Fibroblast of lung (primary cell): ENCODE measurements at places on chromosomes 2 and 18. TPM values are rescaled to one million over a fixed set of nuclear protein-coding genes. Genes with fewer than 3 reads are reported as not detected.
A peak's percentile ranks its signal among the peaks of the same experiment; 100 is the strongest.

The GPAT2 gene
- 1.1 and 3.5 TPM in 2 replicates for polyA plus RNA-seq

DNA sequence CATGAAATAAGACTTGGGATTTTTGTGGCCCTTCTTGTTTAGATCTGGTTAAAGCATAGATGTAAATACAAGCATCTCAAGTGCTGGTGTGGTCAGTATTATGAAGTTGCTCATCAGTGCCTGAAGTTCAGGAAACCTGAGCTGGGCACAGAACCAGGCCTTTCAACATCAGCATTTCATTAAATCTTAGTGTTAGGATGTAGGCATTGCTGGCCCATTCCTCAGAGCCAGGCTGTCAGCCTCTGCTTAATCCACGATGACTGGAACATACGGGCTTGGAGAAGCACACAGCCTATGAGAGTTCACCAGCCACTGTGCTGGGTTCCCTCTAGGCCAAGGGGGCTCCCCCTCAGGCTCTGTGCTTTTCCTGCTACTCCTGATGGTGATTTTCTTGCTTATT lies 270.2 kb downstream of the EN1 start:
- no peak for DNase-seq

DNA sequence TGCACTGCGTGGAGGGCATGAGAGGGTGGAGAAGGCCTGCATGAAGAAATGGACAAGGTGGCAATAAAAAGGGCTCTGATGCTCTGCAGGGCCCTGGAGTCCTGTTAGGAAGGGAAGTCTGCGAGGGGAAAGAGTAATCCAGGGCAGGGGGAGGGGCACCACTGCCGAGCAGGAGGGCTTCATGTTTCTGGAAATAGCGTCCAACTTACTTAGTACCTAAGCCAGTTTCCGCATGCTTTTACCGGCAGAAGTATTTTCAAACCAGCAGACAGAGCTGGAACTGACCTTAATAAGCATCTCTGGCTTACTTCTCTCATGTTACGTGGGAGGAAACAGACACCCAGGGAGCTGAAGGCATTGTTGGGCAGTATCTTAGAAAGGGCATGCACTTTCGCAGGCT lies 156.7 kb downstream of the GALNT14 start:
- DNase-seq = no peak

DNA sequence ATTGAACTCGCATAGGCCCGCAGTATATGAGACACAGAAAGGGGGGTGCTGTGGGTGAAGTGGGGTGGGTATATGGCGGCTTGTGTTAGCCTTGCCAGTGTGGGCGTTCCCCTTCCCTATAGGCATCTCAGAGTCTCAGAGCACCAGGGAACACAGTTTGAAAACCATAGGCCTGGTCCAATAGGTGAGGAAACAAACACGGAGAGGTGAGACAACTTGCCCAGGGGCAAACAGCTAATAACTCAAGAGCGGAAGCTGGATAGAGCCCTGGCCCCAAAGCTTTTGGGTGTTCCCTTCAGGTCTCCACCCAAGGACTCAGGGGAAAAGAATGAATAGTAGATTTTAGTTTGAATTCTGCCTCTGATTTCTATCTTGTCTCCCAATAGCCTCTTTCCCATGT lies 7.9 kb downstream of the LIPG start:
- no peak for DNase-seq

The SPATS2L gene
- polyA plus RNA-seq = 291 and 304 TPM in 2 replicates

GRCh38 chr2:24920098-24920808 lies at the start of gene ADCY3:
Gene ADCY3 (minus strand): TSS chr2:24920237. CDS start chr2:24918987, 1,250 bp downstream.
- peak; percentile 40 for DNase-seq

The SGPP2 gene
- not detected in 2 replicates for polyA plus RNA-seq

The PRKAG3 gene
- 0.02 TPM in 1 of 2 replicates, not detected in the other for polyA plus RNA-seq

GRCh38 chr2:12001621-12002020 lies 255.2 kb downstream of the LPIN1 start:
- DNase-seq = no peak

The ENOSF1 gene
- polyA plus RNA-seq = 8.2 and 13.5 TPM in 2 replicates

GRCh38 chr2:127598711-127599110 lies 47.2 kb upstream of the GPR17 start:
- peak; percentile 19 for DNase-seq

DNA sequence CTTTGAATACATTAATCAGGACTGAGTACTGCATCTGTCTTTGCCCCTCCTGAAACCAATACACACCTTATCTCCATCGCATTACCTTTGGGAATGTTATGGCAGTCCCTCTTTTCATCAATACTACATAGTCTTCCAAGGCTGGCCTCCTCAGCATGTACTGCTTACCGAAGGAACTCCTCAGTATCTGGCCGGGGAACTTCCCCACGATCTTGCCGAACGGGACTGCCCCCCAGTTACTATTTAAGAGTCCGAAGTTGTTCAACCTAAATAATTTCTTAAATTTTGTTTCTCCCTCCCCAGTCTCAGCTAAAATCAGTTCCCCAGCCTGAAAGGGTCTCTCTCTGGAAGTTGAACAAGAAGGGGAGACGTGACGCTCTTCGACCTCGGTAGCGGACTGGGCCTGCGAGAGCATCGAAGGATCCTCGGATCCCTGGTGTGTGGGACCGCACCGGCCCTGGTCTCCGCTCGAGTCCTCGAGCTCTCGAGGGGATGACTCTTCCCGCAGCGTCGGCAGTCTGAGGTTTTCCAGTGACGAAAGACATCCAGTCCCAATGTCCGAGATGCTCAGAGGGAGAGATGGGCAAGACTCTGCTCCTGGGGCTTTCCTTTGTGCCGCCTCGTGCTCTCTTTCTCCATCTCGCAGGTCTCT lies 489 bp downstream of the TRMT61B start:
- DNase-seq = no peak

The UGT1A5 gene
- not detected in 2 replicates for polyA plus RNA-seq

GRCh38 chr18:41992066-41992465 lies 37.0 kb downstream of the PIK3C3 start:
- peak; percentile 35 for DNase-seq

DNA sequence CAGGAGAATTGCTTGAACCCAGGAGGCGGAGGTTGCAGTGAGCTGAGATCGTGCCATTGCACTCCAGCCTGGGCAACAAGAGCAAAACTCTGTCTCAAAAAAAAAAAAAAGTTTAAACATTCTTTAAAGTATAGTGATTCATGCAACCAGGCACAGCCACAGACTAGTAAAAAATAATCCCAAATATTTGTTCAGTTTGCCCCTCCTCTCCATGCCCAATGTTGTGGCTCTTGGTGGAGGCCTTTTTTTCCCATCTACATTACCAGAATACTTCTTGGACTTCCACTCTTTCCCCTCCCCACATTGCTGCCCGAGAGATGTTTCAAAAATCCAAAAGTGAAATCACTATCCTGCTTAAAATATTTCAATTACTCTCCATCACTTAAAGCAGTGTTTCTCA lies 5.1 kb upstream of the MALT1 start:
- no peak for DNase-seq

The KIAA2012 gene
- 0.01 and 0.09 TPM in 2 replicates for polyA plus RNA-seq

DNA sequence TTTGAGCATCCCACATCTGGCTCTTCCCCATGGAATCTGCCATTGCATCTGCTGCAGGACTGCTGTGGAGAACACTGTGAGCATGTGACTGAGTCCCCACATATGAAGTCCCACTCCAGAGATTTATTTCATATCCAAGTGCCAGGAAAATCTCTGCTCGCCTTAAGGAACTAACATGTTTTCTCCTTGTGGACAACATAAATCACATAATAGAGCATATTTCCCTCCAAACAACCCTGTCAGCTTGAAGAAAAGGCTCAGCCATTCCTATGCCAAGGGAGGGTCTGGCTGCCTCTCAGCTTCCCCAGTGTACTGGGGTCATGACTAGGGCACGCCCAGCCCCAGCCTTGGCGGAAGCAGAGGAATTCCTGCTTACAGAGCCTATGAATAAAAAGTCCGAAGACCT lies 193.7 kb downstream of the DNER start:
- DNase-seq = peak; percentile 33

- DNase-seq = no peak
Observed at GRCh38 chr2:65049010-65049639, 7.1 kb upstream of the CEP68 start.

DNA sequence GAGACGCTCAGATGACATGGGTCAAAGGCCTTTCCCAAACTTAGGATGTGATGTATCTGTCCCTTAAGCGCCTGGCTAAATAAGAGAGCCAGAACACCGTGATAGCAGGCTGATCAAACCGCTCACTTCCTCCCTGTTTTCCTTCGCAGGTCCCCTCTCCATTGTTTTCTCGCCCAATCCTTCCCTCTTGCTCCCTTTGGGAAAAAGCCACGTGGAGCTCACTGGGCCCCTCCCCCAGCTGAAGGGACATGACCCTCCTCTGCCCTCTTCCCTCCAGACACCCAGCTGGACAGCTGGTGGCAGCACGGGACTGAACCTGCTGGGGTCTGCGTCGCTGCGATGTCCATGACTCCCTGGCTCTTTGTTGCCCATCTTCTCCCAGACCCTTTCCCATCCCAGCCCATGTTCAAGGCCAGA lies 201.7 kb downstream of the TNS1 start:
- DNase-seq = no peak
